Activated naive CD4-positive, alpha-beta T cell (primary cell): ENCODE measurements at places on chromosomes 2 and 18.

GRCh38 chr18:35095983-35096676 is 54.9 kb downstream of the MAPRE2 start:
- DNase-seq = no peak

DNA sequence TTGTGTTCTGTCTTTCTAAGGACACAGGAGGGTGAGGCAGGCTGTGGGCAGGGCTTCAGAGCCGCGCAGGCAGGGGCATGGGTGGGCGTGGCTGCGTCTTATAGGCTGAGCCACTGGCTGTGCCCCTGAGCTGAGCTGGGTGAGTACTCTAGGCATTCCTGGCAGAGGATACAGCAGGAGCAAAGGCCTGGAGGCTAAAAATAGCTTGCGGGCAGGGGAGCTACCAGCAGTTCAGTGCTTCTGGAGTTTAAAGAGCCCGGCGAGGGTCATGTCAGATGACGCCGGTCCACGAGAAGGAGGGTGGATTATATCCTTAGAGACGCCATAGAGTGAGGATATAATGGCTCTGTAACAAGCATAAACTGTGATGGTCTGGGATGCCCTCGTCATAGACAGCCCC is 31.5 kb upstream of the PDIA6 start:
- DNase-seq = no peak

DNA sequence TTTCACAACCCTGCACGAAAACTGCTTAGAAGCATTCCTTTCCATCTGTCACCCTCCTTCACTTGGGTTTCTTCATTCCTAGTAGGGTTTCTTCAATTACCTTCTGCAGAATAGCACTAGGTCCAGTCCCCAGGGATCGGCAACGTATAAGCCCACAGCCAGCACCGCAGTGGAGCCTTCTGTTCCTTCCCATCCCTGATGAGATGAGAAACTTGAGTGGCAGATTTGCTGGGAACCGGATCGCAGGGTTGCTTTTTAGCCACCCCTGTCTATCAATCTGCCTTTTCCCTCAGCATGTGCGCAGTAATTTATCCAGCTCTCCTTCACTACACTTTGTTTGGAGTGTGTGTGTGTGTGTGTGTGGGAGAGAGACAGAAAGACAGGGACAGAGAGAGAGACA is 94.2 kb downstream of the CD8B2 start:
- DNase-seq = no peak

- no peak for DNase-seq
These were observed 257.9 kb upstream of the ATP5MC3 start for GRCh38 chr2:175439416-175439815.

- no peak for DNase-seq
These were observed 21.9 kb downstream of the SLC25A52 start for GRCh38 chr18:31738460-31739407.
